ENCODE measurements at places on chromosomes 6 and 20. TPM values are rescaled to one million over a fixed set of nuclear protein-coding genes. Genes with fewer than 3 reads are reported as not detected.

Gene PLN
- total RNA-seq = not detected

Gene PHACTR1
- total RNA-seq = 0.57 TPM

Gene IPCEF1
- 1.00 TPM for total RNA-seq

Gene BFSP1
- 2.1 TPM for total RNA-seq

Gene NRSN1
- not detected for total RNA-seq
